NAMALWA (cell line): ENCODE measurements at places on chromosomes 7 and 10.

- no peak for DNase-seq
These were observed 73.1 kb upstream of the MET start for GRCh38 chr7:116598861-116599260.

GRCh38 chr7:28643188-28643569 is 230.9 kb downstream of the CREB5 start:
- DNase-seq, result no peak

GRCh38 chr7:48058990-48059389 is 23.6 kb downstream of the C7orf57 start:
- no peak for DNase-seq

- DNase-seq, result no peak
These were observed 61.6 kb downstream of the CLEC2L start for GRCh38 chr7:139585042-139585441.

- DNase-seq, result no peak
These were observed 149.3 kb downstream of the SH3PXD2A start for GRCh38 chr10:103706047-103706446.

- DNase-seq, result no peak
These were observed 97.7 kb downstream of the ARHGAP12 start for GRCh38 chr10:31830887-31831286.

DNA sequence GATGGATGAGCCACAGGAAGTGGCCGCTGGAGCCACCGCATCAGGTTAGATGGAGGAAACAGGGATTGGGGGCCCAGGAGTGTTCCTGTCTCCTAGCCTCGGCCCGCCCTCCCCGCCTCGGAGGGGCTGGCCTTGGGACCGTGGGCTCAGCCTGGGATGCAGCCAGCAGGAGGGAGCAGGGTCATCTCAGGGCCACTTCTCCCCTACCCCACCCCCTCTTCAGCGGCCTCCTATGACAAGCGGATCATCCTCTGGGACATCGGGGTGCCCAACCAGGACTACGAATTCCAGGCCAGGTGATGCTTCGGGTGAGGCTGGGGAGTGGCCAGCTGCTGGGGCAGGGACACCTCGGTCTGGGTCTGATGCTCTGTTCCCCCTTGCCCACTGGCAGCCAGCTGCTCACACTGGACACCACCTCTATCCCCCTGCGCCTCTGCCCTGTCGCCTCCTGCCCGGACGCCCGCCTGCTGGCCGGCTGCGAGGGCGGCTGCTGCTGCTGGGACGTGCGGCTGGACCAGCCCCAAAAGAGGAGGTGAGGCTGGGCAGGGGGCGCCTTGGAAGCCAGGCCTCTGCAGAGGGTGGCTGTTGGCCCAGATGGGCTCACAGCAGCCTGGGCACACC is 4.7 kb downstream of the LRWD1 start:
- DNase-seq, result no peak

DNA sequence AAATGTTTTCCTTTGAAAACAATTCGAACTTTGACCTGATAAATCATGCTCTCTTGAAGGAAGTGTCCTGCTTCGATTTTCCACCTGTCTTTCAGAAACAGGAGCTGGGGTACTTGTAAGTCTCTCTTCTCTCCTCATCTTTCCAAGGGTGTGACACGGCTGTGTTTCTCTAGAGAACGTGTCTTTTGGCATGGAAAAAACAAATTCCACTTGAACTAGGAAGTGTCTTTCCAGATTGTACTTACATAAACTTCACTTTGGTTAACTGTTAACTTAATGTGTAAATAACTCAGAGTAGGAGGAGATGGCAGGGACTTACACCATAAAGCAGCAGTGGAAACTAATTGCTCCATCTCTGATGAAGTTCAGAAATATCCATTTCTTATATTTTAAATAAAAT is 4.2 kb upstream of the CALCR start:
- no peak for DNase-seq

GRCh38 chr10:77625379-77625778 is 12.2 kb downstream of the KCNMA1 start:
- DNase-seq, result no peak
